ENCODE measurements at places on chromosomes 7 and 10.

GRCh38 chr7:27484451-27484850 lies 178.2 kb downstream of the HIBADH start:
- no peak for DNase-seq

GRCh38 chr7:148698007-148698396 lies 701 bp upstream of the CUL1 start:
- DNase-seq: peak; percentile 44

DNA sequence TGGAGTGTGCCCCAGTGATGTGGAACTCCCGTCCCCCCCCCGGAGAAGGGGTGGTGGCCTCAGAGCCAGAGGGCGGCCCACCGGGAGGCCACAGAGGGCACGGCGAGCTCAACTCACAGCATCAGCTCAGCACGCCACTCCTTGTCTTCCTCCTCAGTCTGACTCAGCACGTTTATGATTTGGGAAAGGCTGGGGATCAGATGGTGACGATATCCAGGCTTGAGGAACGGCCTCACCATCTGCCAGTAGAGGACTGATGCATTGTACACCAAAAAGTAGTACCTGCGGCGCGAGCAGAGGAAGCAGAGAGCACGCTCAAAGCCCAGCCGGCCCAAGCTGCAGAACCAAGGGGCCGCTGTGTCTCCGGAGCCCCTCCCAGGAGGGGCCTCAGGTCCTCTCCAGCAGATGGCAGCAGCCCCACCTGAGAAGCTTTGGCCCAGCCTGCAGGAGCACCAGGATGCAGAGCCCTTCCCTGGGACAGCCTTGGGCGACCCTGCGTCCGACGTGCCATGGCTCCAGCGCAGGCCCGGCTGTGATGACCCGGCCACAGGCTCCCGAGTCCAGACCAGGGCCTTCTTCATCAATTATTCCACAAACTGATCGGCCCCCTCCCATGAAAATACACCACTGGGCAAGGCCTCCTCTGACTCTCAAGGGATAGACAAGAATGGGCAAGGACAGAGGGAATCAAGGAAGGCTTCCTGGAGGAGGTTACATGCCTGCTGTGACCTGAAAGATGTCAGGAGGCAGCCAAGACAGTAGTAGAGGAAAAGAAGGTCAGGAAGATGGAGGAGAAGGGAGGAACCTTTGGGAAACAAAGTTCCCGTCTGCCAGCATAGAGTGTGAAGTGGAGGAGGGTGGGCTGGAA lies 3.7 kb downstream of the CFAP46 start:
- DNase-seq: peak; percentile 34

- DNase-seq: no peak
Observed at GRCh38 chr10:132466520-132467463, 69.8 kb downstream of the PWWP2B start.

DNA sequence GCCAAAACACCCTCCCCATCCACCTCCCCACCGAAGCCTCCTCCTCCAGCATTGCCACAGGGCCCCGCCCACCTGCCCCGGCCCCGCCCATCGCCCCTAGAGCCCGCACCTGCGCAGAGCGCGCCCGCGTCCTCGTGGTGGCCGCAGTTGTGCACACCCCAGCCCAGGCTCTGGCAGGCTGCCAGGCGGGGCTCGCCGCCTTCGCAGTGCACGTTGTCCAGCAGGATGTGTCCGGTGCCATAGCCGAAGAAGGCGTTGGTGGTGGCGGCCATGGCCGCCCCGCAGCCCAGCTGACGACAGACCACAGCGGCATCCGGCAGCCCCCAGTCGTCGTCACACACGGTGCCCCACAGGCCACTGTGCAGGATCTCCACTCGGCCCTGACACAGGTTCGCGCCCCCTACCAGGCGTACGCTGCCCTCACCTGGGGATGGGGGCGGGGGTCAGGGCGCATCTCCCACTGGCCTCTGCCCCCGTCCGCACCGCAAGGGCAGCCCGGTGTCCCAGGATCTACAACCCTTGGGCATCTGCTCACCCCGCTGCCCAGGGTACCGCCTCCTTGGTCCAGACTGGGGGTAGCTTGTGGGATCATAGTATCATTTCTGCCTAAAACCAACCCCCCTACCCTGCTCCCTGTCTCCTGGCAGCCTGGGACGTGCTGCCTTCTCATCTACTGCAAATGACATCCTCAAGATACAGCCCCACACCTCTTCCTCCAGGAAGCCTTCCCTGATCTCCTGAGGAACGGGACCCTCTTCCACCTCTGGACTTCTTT lies 11.9 kb downstream of the SSC4D start:
- peak; percentile 90 for DNase-seq

DNA sequence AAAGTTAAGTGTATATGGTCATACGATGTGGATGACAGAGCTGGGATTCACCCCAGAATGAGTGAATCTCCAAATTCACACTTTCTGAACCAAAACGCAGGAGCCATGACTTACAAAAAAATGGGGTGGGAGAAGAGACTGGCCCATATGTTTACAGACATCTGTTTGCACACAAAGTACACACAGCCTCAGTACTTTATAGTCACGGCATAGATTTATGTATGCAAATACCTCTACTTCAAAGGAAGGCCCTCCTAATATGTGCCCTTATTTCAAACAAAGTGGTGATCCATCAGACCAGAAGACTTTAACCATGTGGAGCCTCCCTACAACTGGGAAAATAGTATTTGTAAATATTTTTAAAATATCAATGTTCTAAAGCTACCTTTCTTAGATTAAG lies 22.2 kb upstream of the JMJD1C start:
- DNase-seq: no peak

DNA sequence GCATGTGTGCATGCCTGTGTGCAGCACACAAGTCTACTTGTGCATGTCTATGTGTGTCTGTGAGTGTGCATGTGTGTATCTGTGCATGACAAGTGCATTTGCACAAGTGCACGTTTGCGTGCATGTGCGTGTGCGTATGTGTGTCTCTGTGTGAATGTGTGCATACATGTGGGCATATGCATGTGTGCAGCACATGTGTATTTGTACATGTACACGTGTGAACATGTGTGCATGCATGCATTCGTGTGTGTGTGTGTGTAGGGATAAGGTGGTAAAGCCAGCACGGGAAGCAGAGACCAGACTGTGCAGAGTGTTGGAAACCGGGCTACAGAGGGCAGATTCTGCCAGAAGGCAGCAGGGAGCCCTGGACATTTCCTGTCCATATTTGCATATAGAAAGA lies 35.9 kb upstream of the GNA12 start:
- no peak for DNase-seq

DNA sequence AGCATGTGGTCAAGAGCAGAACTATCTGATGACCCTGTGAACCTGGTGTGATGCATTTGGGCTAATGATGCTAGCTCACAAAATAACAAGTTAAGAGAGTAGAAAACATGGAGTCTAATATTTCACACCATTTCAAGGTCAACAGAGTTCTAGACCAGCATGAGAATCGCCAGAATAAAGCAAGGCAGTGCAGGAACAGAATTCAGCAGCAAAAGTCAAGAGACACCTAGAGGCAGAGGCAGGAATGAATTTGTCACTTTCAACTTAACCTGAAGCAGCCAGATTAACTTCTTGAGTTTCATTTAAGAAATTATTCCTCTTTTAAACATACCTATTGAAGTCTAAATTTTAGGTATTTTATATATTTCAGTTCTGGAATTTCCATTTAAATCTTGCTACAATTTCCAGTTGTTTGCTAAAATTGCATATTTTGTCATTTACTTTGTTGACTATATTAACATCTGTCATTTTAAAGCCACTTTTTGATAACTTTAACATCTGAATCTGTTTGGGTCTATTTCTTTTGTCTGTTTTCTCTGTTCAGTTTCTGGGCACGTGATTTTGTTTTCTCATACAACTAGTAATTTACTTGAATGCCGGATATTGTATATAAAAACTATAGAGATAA lies 44.2 kb upstream of the PRSS58 start:
- DNase-seq: peak; percentile 63
